ENCODE measurements at places on chromosomes 11 and 22. TPM values are rescaled to one million over a fixed set of nuclear protein-coding genes. Genes with fewer than 3 reads are reported as not detected.
A peak's percentile ranks its signal among the peaks of the same experiment; 100 is the strongest.

GRCh38 chr11:75267171-75267970 is 26.8 kb downstream of the TPBGL start:
- H3K27me3 ChIP-seq: peaks cover 24% of the 10 kb centered on the region
- peaks cover 40% of the 10 kb centered on the region for H3K36me3 ChIP-seq
- no peak for DNase-seq
- peaks cover 28% of the 10 kb centered on the region for H3K4me1 ChIP-seq
- peak overlapping the region; percentile 79 for H3K4me3 ChIP-seq

ACRV1 gene
- not detected for total RNA-seq

CD248 gene
- 2.9 TPM for total RNA-seq

DNA sequence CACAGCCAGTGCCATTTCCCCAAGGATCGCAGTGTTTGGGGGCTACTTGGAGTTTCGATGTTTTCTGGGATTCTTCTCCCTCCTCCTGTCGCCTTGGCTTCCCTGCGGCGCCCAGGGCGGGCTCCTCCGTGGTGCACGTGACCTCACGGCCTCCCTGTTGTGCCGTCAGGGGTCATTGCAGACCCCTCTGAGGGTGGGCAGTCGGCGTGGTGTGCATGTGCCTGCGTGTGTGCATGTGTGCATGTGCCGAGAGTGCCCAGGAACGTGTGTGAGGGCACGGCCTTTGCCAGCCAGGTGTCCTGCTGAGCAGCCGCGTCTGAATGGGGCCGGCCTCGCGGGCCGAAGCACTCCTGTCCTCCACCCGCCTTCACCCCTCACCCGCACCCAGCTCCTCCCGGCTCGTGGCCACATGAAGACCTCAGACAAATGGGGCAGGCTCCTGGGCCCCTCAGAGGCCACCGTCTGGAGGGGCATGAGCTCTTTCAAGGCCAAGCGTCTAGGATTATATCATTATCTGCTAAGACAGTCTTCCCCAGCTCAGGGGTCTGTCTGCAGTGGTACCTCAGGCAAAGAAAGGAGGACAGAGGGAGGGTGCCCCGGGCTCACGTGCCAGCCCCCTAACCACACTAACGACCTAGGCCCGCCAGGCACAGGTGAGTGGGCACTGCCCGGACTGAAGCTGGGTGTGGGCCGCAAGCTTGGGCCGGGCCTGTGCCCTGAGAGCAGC is 9.4 kb upstream of the MRPL23 start:
- peaks cover 12% of the 10 kb centered on the region for H3K27me3 ChIP-seq
- peaks cover 5% of the 10 kb centered on the region for H3K36me3 ChIP-seq
- no peak overlapping the region for H3K4me3 ChIP-seq

- H3K4me1 ChIP-seq: no peaks in the 10 kb centered on the region
- H3K4me3 ChIP-seq: no peak overlapping the region
- no peak overlapping the region for H3K27ac ChIP-seq
- DNase-seq: peak; percentile 9
- H3K27me3 ChIP-seq: no peaks in the 10 kb centered on the region
- no peaks in the 10 kb centered on the region for H3K36me3 ChIP-seq
Observed at GRCh38 chr11:101323997-101324396, 194.4 kb upstream of the PGR start.

GRCh38 chr11:24391167-24391566 is 105.7 kb upstream of the LUZP2 start:
- no peaks in the 10 kb centered on the region for H3K36me3 ChIP-seq
- no peaks in the 10 kb centered on the region for H3K4me1 ChIP-seq
- DNase-seq: no peak
- no peak overlapping the region for H3K4me3 ChIP-seq

MS4A12 gene
- not detected for total RNA-seq

DRD4 gene
- total RNA-seq: 0.33 TPM

NPAS4 gene
- not detected for total RNA-seq

TOB2 gene
- 60.3 TPM for total RNA-seq
